Heart right ventricle (tissue), 16 donors: ENCODE measurements at places on chromosomes 7 and 10. TPM values are rescaled to one million over a fixed set of nuclear protein-coding genes. Genes with fewer than 3 reads are reported as not detected.
A peak's percentile ranks its signal among the peaks of the same experiment; 100 is the strongest.

ZDHHC6 gene
- 13.8 TPM for total RNA-seq

PTPRZ1 gene
- total RNA-seq = 0.26 TPM

AOAH gene
- 2.8 TPM for total RNA-seq

DNA sequence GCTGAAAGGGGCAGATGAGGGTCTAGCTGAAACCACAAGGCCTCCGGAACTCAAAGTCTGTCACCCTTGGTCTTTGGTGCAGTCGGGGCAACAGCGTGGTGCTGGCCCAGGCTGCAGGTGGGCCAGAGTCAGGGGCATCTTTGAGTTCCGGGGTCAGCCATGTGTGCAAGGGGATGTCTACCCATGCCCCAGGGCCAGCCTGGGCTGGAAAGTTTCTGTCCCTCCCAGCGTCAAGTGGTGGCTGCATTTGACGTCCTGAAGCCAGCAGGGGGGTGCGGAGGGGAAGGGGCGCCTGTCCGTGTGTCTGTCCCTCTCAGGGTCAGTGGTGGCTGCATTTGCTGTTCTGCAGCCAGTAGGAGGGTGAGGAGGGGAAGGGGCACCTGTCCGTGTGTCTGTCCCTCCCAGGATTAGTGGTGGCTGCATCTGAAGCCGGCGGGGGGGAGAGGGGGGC, 638 bp downstream of the BRAT1 start:
- peak overlapping the region; percentile 93 for H3K4me3 ChIP-seq
- H3K4me1 ChIP-seq = no peaks in the 10 kb centered on the region
- no peaks in the 10 kb centered on the region for H3K36me3 ChIP-seq
- H3K27ac ChIP-seq = peak overlapping the region; percentile 99
- no peaks in the 10 kb centered on the region for H3K27me3 ChIP-seq

DNA sequence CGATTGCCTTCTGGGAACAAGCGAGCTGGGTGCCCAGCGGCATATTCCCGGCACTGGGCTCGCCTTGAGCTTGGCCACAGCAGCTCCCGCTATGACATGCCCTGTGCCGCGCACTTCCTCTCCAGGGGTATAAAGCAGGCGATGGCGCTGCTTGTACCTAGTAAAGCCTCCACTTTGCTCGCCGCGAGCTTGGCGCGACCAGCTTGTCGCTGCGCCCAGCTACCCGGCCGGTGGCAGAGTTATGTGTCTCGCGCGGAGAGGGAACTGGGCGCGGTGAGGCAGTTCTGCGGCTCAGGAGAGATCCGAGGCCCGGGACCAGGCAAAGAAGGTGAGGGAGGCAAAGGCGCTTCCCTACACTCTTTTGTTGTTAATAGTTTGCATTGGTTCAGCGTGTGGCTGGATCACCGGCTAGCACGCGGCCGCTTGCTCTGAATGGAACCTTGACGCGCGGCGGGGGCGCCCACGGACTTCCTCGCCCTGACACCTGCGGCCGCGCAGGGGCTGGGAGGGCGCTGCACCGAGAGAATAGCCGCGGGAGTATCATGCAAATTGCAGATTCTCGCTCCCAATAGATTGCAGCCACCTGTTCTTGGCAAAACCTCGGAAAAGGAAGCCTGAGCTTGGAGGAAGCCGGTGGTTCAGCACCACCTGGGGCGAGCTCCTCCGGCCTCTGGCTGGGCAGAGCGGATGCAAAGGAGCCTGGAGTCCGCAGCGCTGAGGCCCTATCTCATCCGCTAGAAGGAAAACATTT, 3.0 kb upstream of the BUB3 start:
- DNase-seq = no peak
- H3K36me3 ChIP-seq = peaks cover 8% of the 10 kb centered on the region

DNA sequence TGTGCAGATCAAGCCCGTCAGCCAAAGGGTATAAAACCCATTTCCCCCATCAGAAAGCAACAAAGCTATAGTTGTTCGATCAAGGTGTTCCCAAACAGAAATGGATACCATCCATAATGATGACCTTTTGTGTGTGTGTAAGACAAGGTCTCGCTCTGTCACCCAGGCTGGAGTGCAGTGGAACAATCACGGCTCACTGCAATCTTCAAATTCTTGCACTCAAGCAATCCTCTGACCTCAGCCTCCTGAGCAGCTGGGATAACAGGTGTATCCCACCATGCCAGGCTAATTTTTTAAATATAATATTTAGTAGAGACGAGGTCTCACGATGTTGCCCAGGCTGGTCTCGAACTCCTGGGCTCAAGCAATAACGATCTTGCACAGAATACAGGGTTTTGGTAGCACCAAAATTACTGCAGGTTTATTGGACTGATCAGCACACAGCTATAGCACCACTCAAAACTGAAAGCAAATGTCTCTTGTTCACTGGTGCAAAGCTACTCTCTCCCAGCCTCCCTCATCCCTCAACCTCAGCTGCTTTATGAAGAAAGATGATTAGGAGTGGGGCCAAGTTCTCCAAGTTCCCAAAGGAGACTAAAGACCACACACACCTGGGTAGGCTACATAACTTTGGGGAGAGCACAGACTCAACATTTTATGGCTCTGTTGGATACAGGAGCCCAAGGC, 80.5 kb downstream of the ABI1 start:
- H3K27me3 ChIP-seq = no peaks in the 10 kb centered on the region
- no peak for DNase-seq
- no peaks in the 10 kb centered on the region for H3K36me3 ChIP-seq
- no peak overlapping the region for H3K27ac ChIP-seq
- H3K4me1 ChIP-seq = peaks cover 12% of the 10 kb centered on the region

DNA sequence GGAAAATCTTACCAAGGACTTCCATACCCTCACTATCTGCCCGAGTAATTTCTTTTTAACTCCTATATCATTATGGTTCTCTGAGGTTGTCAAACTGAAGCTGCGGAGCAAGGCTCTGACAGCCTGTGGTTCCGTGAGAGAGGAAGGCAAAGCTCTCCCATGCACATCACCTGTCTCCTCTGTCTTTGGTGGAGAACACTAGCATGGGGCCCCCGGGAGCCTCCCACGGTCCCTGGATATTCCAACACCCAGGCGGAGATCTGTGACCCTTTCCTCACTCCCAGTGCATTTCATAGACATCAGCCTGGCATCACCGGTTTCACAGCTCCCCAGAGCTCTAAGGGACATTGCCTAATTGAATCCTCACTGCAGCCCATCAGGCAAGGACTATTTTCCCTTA, 10.4 kb downstream of the RBP4 start:
- H3K4me1 ChIP-seq = no peaks in the 10 kb centered on the region
- H3K27ac ChIP-seq = no peak overlapping the region
- no peaks in the 10 kb centered on the region for H3K36me3 ChIP-seq
- DNase-seq = no peak
- no peak overlapping the region for H3K4me3 ChIP-seq

- H3K4me1 ChIP-seq = peaks cover 49% of the 10 kb centered on the region
- peak overlapping the region; percentile 15 for H3K27ac ChIP-seq
- H3K36me3 ChIP-seq = no peaks in the 10 kb centered on the region
- H3K4me3 ChIP-seq = no peak overlapping the region
These were observed 79.7 kb upstream of the PODXL start for GRCh38 chr7:131636092-131636491.

DNA sequence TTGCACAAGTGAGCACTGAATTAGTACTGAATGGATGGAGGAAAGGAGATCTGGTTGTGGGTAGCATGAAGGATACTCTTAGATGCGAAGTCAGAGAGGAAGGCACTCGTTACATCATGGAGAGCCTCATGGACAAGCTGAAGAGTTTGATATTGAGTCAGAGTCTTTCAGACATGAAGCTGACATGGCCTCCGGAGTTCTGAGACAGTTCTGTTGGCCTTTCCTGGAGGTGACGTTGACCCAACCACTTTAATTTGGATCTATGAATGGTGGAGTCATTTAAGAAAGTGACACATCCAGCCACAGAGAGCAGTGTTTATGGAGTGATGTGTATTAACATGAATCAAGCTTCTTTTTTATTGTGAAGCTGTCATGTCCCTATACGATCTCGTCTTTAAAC, 286.3 kb upstream of the CDC14C start:
- H3K27ac ChIP-seq = no peak overlapping the region
- peaks cover 10% of the 10 kb centered on the region for H3K4me1 ChIP-seq
- no peaks in the 10 kb centered on the region for H3K27me3 ChIP-seq
- H3K4me3 ChIP-seq = no peak overlapping the region
- DNase-seq = no peak
- no peaks in the 10 kb centered on the region for H3K36me3 ChIP-seq

DNA sequence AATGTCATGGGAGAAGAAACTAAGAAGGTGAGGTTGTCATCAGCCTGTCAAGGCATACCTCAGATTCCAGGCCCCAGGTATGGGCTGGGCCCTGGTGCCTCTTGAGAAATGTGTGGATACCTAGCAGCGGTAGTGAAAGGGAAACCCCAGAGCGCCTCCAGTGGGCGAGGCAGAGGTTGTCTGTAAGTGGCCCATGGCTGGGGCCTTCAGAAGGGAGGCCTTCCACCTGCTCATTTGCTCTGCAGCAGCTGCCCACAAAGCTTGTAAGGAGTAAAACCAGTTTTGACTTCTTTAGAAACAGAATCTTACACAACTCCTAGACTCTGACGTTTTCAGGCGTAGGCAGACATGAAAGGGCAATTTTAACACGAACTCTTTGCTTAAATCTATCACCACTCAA, 509.9 kb downstream of the PARD3 start:
- H3K36me3 ChIP-seq = no peaks in the 10 kb centered on the region
- DNase-seq = no peak
- no peaks in the 10 kb centered on the region for H3K27me3 ChIP-seq

DNA sequence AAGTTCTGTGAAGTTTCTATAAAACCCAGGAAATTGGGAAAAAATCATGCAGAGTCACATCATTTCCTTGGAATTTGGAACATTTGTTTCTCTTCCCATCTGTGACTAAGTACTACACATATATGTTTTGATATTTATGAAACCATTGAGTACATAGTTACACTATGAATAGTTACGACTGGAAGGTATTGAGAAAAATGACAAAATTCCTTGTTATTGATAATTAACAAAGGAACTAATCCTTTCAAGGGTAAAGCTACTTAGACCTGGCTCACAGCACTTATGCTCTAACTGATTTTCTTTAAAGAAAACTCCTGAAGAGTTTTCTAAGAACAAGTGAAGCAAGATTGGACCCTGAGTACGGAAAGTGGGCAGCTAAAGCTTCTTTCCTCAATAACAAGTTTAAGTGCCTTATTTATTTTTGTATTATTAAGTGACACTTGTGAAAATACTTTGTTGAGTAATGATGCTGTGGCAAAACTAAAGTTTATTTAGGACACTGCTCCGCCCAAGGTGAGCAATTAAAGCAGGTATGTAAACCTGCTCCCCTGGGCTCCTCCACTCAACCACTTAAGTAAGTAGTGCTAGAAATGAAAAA, 12.0 kb upstream of the GLCCI1 start:
- H3K36me3 ChIP-seq = no peaks in the 10 kb centered on the region
- no peaks in the 10 kb centered on the region for H3K4me1 ChIP-seq
- H3K27me3 ChIP-seq = no peaks in the 10 kb centered on the region
- DNase-seq = no peak
- H3K27ac ChIP-seq = no peak overlapping the region

GRCh38 chr7:147245274-147245673, 1128.7 kb downstream of the CNTNAP2 start:
- no peaks in the 10 kb centered on the region for H3K36me3 ChIP-seq
- DNase-seq = peak; percentile 5
- H3K4me3 ChIP-seq = no peak overlapping the region
- H3K27me3 ChIP-seq = no peaks in the 10 kb centered on the region

DNA sequence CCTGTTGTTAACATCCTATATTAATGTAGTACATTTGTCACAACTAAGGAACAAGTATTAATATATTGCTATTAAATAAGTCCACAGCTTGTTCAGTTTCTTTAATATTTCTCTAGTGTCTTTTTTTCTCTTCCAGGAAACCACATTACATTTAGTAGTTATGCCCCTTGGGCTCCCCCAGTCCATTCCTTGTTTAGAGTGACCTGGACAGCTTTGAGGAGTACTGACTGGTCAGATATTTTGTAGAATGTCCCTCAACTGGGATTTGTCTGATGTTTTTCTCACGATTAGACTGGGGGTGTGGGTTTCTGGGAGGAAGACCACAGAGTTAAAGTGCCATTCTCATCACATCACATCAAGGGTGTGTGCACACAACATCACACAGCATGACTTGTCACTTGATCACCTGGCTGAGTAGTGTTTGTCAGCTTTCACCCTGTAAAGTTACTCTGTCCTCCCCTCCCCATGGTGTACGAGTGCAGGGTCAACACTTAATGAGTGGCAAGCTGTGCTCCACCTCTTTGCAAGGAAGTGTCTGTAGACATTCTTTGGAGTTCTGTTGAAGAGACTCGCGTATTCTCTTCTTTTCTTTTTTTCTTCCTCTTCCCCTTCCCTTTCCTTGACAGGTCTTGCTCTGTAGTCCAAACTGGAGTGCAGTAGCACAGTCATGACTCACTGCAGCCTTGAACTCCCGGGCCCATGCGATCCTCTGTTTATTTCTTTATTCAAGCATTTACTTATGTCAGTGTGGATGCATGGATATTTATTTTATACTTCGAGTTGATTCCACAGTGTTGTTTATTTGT, 10.2 kb downstream of the LMTK2 start:
- no peak overlapping the region for H3K4me3 ChIP-seq
- peaks cover 12% of the 10 kb centered on the region for H3K4me1 ChIP-seq
- peaks cover 8% of the 10 kb centered on the region for H3K27me3 ChIP-seq
- no peaks in the 10 kb centered on the region for H3K36me3 ChIP-seq
- no peak for DNase-seq

GRCh38 chr10:79147796-79148451, 79.2 kb downstream of the ZMIZ1 start:
- peak overlapping the region; percentile 91 for H3K27ac ChIP-seq
- no peak for DNase-seq
- H3K27me3 ChIP-seq = no peaks in the 10 kb centered on the region
- H3K4me1 ChIP-seq = peaks cover 87% of the 10 kb centered on the region
- peaks cover 9% of the 10 kb centered on the region for H3K36me3 ChIP-seq

DNA sequence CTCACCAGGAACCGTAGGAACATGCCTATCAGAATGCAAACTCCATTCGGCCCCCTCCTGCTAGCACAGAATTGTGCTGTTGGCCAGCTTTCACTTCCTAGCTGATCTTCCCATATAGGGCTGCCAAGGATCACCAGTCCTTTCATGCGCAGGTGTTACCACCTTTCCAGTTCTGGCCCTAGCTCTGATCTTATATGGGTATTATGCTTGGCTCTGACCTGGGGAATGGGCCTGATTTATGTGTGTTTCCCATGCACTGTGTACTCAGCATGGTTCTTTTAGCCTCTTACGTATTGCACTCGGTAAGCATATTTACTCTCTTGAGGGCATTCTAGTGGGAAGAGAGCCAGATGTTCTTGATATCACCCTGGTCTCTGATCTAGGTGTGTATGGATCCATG, 11.1 kb downstream of the SLC35G1 start:
- no peak overlapping the region for H3K27ac ChIP-seq
- DNase-seq = no peak
- H3K27me3 ChIP-seq = no peaks in the 10 kb centered on the region
- H3K4me1 ChIP-seq = no peaks in the 10 kb centered on the region

DNA sequence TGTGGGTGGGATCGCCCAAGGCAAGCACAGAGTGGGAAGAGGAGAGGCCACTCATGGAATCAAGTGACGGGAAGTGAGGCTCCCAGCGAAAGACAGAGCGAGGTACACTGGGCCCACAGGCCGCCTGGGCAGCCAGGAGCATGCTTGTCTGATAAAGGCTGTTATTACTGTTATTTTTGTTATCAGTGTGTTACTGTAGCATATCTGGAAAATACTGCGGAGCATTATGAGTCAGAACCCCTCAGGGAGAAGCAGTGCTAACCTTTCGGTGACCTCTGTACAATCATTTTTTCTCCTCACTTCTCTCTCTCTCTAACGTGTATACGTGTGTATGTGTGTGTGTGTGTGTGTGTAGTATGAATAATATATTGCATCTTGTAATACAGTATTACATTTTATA, 3.8 kb upstream of the TCERG1L start:
- peaks cover 6% of the 10 kb centered on the region for H3K4me1 ChIP-seq
- H3K4me3 ChIP-seq = no peak overlapping the region
- H3K27ac ChIP-seq = no peak overlapping the region
- peaks cover 66% of the 10 kb centered on the region for H3K27me3 ChIP-seq
- DNase-seq = no peak
- H3K36me3 ChIP-seq = no peaks in the 10 kb centered on the region
